Activated naive CD8-positive, alpha-beta T cell treated with anti-CD3 and anti-CD28 coated beads for 36 hours (primary cell): ENCODE measurements at places on chromosomes 7 and 10. TPM values are rescaled to one million over a fixed set of nuclear protein-coding genes. Genes with fewer than 3 reads are reported as not detected.

CNPY1 gene
- total RNA-seq = not detected

CYP3A5 gene
- total RNA-seq = not detected

ZNF365 gene
- total RNA-seq = not detected

IFIT1B gene
- not detected for total RNA-seq

ZNF862 gene
- 5.9 TPM for total RNA-seq

DNA sequence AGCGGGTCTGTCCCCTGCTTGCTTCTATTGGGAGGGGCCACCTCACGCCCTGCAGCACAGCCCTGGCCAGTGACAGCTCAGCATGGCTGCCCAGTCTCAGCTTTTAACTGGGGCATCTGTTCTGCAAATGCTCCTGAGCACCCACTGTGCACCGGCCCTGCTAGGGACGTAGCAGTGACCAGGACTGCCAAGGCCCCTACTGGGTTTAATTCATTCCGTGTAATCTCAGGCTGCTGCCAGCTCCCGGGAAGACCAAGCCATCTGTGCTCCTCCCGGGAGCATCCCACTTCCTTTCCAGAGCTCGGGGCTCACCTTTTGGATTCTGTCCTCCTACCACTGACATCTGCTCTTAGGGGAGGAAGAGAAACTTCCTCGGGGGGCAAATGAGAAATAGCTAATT is 85.2 kb downstream of the ADARB2 start:
- no peaks in the 10 kb centered on the region for H3K36me3 ChIP-seq
- H3K27ac ChIP-seq = no peak overlapping the region
- H3K4me1 ChIP-seq = no peaks in the 10 kb centered on the region
- no peaks in the 10 kb centered on the region for H3K27me3 ChIP-seq

GRCh38 chr10:35874311-35875015 is 232.4 kb upstream of the FZD8 start:
- H3K27me3 ChIP-seq = peaks cover 10% of the 10 kb centered on the region
- no peaks in the 10 kb centered on the region for H3K4me1 ChIP-seq
- no peak overlapping the region for H3K27ac ChIP-seq
- H3K4me3 ChIP-seq = no peak overlapping the region

DNA sequence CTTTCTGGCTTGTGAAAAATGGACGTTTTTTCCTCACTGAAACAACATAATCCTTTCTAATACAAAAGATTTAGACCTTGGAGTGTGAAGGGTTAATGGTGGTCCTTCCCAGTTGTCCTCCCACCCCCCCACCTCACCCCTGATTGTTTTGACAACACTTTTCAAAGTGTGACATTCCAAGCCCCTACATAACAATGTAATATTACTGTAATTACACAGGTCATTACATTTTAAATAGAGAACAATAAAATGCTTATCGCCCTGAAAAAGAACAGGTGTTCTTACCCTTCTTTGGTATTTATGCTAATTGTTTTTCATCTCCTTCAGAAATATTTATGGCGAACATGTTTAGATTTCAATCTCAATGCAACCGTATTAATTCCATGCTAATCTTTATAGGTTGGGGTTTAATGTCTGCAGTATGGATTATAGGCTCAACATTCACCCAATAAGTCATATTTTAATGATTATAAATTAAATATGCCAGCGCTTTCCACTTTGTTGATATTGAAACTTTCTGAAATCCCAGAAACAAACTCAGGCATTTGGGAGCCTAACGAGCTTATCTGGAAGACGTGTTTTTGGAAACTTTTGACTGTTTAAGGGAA is 5.0 kb downstream of the TCF7L2 start:
- no peak for DNase-seq
- no peaks in the 10 kb centered on the region for H3K36me3 ChIP-seq
- peaks cover 71% of the 10 kb centered on the region for H3K27me3 ChIP-seq
- no peak overlapping the region for H3K27ac ChIP-seq

- no peak overlapping the region for H3K4me3 ChIP-seq
- H3K4me1 ChIP-seq = peaks cover 4% of the 10 kb centered on the region
- no peaks in the 10 kb centered on the region for H3K36me3 ChIP-seq
- no peak for DNase-seq
- no peak overlapping the region for H3K27ac ChIP-seq
- peaks cover 30% of the 10 kb centered on the region for H3K27me3 ChIP-seq
These were observed 53.1 kb upstream of the COL13A1 start for GRCh38 chr10:69748621-69749020.

DNA sequence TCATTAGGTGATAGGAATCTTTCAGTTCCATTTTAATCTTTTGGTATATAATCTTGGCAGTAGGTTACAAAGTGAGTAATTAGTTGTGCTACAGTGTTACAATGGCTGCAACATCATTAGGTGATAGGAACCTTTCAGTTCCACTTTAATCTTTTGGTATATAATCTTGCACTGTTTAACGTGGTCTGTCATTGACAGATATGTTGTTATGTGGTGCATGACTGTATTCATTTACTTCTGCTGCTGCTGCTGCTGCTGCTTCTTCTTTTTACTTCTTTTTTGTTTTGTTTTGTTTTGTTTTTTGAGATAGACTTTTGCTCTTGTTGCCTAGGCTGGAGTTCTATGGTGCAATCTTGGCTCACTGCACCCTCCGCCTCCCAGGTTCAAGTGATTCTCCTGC is 28.6 kb downstream of the ST7 start:
- no peak overlapping the region for H3K27ac ChIP-seq
- H3K27me3 ChIP-seq = no peaks in the 10 kb centered on the region
- DNase-seq = no peak
- no peak overlapping the region for H3K4me3 ChIP-seq

- peaks cover 2% of the 10 kb centered on the region for H3K4me1 ChIP-seq
- peaks cover 4% of the 10 kb centered on the region for H3K27me3 ChIP-seq
- peaks cover 2% of the 10 kb centered on the region for H3K36me3 ChIP-seq
- H3K27ac ChIP-seq = no peak overlapping the region
- DNase-seq = no peak
- no peak overlapping the region for H3K4me3 ChIP-seq
These were observed 5.8 kb downstream of the MACC1 start for GRCh38 chr7:20211376-20211775.

DNA sequence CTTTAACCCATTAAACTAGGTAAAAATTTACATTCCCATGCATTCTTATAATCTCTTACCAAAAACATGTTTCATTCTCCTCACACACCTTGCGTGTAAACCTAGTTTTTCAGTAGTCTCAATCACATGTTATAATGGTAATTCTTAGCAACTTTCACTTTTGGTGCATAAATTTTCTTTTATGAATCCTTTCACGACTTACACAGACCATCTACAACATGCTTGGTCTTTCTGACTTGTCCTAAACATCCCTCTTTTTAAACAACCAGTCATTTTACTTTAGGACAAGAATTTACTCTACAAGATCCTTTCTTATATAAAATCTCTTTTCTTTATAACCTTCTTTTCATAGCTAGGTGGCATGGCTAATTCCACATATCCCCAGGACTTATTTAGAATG is 25.8 kb downstream of the FBXL13 start:
- no peak overlapping the region for H3K27ac ChIP-seq
- H3K4me3 ChIP-seq = no peak overlapping the region
- H3K36me3 ChIP-seq = peaks cover 10% of the 10 kb centered on the region
- H3K27me3 ChIP-seq = no peaks in the 10 kb centered on the region

GRCh38 chr10:47348138-47348651 is at the start of gene RBP3:
Gene RBP3 (plus strand): TSS chr10:47348363. CDS start chr10:47348485, 122 bp downstream.
- H3K36me3 ChIP-seq = no peaks in the 10 kb centered on the region
- H3K4me1 ChIP-seq = no peaks in the 10 kb centered on the region
- DNase-seq = no peak
- H3K4me3 ChIP-seq = no peak within 1 kb of the TSS

DNA sequence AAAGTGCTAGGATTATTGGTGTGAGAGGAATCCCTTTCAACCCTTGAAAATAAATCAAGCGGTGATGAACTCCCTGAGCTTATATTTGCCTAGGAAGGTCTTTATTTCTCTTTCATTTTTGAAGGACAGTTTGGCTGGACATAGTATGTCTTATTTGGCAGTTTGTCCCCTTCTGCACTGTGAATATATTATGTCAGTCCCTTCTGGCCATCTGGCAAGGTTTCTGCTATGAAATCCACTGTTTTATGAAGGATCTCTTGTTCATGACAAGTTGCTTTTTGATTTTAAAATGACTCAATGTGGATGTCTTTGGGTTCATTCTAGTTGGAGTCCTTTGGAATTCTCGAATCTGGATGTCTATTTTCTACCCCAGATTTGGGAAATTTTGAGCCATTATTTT is 21.7 kb upstream of the MCM10 start:
- H3K27me3 ChIP-seq = no peaks in the 10 kb centered on the region
- H3K4me1 ChIP-seq = no peaks in the 10 kb centered on the region
- no peak overlapping the region for H3K27ac ChIP-seq
- peaks cover 43% of the 10 kb centered on the region for H3K36me3 ChIP-seq
- H3K4me3 ChIP-seq = no peak overlapping the region
